ENCODE measurements at places on chromosomes 3 and 15. TPM values are rescaled to one million over a fixed set of nuclear protein-coding genes. Genes with fewer than 3 reads are reported as not detected.

DNA sequence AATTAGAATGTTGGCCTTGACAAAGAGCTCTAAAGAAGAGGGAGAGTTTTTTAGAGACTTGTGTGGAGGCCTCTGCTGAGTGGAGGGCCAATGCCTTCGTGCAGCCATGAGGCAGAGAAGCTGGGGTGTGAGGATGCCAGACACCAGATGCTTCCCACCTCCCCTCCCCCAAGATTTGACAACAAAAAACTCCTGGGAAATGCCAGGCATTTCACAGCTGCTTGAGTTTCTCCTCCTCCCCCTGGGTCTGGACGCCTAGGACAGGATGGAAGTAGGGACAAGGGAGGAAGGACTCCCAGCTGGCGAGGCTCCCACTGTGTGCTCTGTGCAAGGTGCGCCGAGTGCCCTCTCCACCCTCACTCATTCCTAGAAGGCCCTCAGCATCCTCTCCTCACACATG lies 20.1 kb downstream of the TGM4 start:
- DNase-seq, result no peak
- no peaks in the 10 kb centered on the region for H3K36me3 ChIP-seq
- H3K4me3 ChIP-seq, result no peak overlapping the region
- no peak overlapping the region for H3K27ac ChIP-seq
- H3K27me3 ChIP-seq, result peaks cover 8% of the 10 kb centered on the region
- H3K4me1 ChIP-seq, result peaks cover under 1% of the 10 kb centered on the region

- no peaks in the 10 kb centered on the region for H3K36me3 ChIP-seq
- H3K4me3 ChIP-seq, result no peak overlapping the region
- H3K27ac ChIP-seq, result no peak overlapping the region
- DNase-seq, result no peak
- H3K27me3 ChIP-seq, result peaks cover 10% of the 10 kb centered on the region
- no peaks in the 10 kb centered on the region for H3K4me1 ChIP-seq
Observed at GRCh38 chr3:127074900-127075360, 92.0 kb downstream of the PLXNA1 start.

- H3K4me3 ChIP-seq, result no peak overlapping the region
- no peak for DNase-seq
- no peaks in the 10 kb centered on the region for H3K27me3 ChIP-seq
Observed at GRCh38 chr3:36804295-36805055, 40.1 kb upstream of the DCLK3 start.

DNA sequence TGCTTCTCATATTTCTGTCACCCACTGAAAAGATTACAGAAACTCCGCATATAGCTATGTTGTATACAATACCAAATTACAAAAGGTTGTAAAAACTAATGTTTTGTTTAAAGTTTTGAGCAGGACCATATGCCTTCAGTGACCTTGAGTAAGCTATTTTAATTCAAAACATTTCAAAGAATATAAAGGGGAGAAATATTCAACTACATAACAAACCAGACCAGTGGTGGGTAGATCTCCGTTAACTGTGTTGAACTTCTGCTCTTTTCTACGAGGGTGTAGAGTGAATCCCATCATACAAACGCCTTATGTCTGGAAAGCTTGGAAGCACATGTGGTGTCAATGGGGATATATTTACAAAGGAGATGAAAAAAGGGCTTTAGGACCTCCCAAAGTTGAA lies 68.4 kb upstream of the NR2F2 start:
- DNase-seq, result no peak
- no peak overlapping the region for H3K4me3 ChIP-seq
- H3K36me3 ChIP-seq, result no peaks in the 10 kb centered on the region
- peaks cover 46% of the 10 kb centered on the region for H3K4me1 ChIP-seq
- no peaks in the 10 kb centered on the region for H3K27me3 ChIP-seq

DNA sequence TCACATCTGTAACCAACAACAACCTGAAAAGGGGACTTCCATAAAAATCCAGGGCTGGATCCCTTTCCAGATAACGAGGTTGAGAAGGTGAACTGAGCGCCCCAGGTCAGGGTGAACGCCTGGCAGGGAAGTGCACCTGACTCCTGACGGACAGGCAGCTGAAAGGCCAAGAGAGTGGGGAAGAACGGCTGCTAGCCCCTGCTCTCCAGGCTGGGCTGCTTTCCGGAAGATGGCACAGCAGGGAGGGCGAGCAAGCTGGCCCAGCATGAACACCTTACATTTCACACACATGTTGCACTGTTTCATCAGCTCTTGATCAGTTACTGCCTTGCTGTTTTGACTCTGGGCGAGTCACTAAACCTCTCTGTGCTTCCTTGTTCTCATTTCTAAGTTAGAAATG lies 127.2 kb upstream of the IQSEC1 start:
- H3K27me3 ChIP-seq, result peaks cover 42% of the 10 kb centered on the region
- no peaks in the 10 kb centered on the region for H3K36me3 ChIP-seq
- H3K27ac ChIP-seq, result no peak overlapping the region
- DNase-seq, result no peak
- no peak overlapping the region for H3K4me3 ChIP-seq

Gene TRIM42
- total RNA-seq, result not detected

DNA sequence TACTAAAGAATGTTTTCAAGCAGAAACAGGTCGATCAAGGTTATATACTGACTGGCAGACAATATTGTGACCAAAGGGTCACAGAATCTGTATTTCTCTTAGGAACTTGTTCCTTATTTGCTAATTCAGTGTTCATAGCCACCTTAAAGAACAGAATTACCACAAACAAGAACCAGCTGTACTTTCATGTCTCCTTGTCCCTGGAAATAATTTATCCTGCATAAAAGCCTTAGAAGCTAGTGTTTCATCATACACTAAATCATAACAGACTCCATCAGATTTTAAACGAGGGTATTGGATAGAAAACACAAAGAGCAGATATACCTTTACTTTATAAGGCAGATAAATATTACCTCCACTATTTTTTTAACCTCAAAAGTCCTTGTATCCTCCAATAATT lies 6.4 kb downstream of the DNAJC19 start:
- DNase-seq, result no peak
- H3K27ac ChIP-seq, result peak overlapping the region; percentile 90
- no peak overlapping the region for H3K4me3 ChIP-seq
- H3K27me3 ChIP-seq, result no peaks in the 10 kb centered on the region
- peaks cover 12% of the 10 kb centered on the region for H3K36me3 ChIP-seq

Gene CCR1
- 0.11 TPM for total RNA-seq

DNA sequence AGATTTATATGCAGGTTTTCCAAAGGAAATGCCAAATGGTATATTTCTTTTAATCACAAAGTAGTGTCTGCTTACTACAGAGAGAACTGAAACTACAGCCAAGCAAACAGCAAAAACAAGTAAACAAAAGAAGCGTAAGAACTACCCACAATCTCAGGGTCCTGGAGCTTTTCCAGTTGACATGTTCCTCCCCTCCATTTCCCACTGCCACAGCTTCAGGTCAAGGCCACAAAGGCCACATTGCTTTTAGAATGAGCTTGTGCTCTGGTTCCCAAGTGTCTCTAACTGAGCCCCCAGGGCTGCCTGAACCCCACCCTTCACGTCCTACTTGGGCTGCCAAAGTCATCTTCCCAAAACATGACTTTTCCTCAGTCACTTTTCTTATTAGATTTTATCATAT lies 24.1 kb downstream of the CTDSPL start:
- H3K27ac ChIP-seq, result no peak overlapping the region
- DNase-seq, result no peak
- no peaks in the 10 kb centered on the region for H3K27me3 ChIP-seq
- no peak overlapping the region for H3K4me3 ChIP-seq
- peaks cover 4% of the 10 kb centered on the region for H3K4me1 ChIP-seq

Gene GOLGA8O
- 0.31 TPM for total RNA-seq

- no peak overlapping the region for H3K4me3 ChIP-seq
- DNase-seq, result no peak
- peaks cover 64% of the 10 kb centered on the region for H3K27me3 ChIP-seq
- H3K4me1 ChIP-seq, result peaks cover 20% of the 10 kb centered on the region
- H3K27ac ChIP-seq, result no peak overlapping the region
Observed at GRCh38 chr15:69090197-69090948, 70.1 kb upstream of the GLCE start.

Gene CCR2
- not detected for total RNA-seq

- no peak overlapping the region for H3K27ac ChIP-seq
- no peaks in the 10 kb centered on the region for H3K27me3 ChIP-seq
- H3K4me1 ChIP-seq, result peaks cover 1% of the 10 kb centered on the region
- H3K36me3 ChIP-seq, result peaks cover 33% of the 10 kb centered on the region
- no peak overlapping the region for H3K4me3 ChIP-seq
Observed at GRCh38 chr3:123593381-123593780, 8.5 kb upstream of the HACD2 start.

DNA sequence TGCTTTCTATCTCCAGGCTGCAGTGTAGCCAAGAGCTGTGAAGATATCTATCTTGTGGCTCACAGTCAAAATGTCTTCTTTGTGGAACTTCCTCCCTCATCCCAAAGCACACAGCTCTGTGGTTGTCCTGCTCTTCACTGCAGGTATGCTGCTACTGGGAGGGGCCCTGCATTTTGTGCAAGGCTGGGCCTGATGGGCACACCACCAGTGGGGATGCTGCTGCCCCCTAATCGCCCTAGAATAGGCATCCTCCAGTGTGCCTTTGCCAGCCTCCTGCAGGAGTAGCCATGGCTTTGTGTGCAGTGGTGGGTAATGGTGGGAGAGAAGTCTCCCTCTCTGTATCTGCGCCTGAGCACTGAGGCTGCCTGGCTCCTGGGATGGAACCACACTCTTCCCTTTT lies 297.3 kb downstream of the DOCK3 start:
- H3K4me3 ChIP-seq, result no peak overlapping the region
- no peaks in the 10 kb centered on the region for H3K4me1 ChIP-seq
- peaks cover 2% of the 10 kb centered on the region for H3K36me3 ChIP-seq

DNA sequence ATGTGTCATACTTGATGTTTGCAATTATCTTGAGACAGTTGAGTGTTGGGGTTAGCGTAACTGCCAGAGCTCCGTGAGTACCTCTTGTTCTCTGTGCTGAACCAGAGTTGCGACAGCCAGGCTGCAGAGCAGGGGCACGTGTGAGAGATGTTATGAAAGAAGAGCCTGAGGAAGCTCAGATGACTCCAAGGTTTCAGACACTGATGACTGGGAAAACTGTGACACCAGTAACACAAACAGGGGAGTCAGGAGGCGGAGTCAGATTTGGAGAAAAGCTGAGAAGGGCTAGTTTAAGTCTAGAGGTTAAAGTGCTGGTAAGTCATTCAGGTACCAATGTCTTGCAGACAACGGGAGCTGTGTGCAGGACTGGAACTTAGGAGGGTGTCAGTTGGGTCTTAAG lies 45.0 kb downstream of the BLM start:
- no peaks in the 10 kb centered on the region for H3K4me1 ChIP-seq
- no peak overlapping the region for H3K27ac ChIP-seq
- H3K36me3 ChIP-seq, result peaks cover 4% of the 10 kb centered on the region
- no peak for DNase-seq
- H3K27me3 ChIP-seq, result no peaks in the 10 kb centered on the region
- H3K4me3 ChIP-seq, result no peak overlapping the region

Gene CCRL2
- not detected for total RNA-seq

Gene OXTR
- 3.1 TPM for total RNA-seq

DNA sequence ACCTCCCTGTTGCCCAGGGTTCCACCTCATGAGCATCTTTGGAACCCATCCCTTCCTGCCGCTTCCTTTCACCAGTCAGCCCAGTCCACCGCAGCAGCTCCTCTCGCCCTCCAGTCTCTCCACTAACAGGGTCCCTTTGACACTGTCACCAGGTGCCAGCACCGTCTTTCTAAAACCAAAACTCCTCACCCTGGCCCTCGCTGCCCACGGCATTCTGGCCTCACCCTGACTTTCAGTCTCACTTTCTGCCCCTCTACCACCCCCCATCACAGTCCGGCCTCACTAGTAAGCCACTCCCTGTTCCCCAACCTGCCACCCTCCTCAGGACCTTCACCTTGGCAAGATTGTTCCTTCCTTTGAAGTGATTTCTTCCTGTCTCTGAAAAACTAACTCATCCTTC lies 4.2 kb downstream of the PPCDC start:
- H3K27ac ChIP-seq, result no peak overlapping the region
- peaks cover 10% of the 10 kb centered on the region for H3K4me1 ChIP-seq
- no peaks in the 10 kb centered on the region for H3K27me3 ChIP-seq

DNA sequence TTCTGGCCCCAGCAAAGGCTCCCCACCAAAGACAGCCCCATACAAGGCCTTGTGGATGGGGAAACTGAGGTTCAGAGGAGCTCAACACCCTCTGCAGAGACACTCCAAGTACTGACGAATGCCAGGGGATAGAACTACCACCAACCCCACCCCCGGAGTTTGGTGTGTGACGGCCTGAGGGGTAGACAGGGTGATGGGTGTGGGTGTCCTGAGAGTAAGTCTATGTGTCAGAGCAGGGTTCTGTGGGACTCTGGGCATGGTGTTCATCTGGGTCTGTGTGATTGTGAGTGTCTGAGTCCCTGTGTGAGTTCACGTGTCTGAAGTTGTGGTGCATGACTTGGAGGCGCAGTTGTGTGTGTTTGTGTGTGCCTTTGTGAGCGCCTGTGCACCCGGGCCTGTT lies 7.4 kb downstream of the PTH1R start:
- no peak overlapping the region for H3K4me3 ChIP-seq
- no peak for DNase-seq
- no peaks in the 10 kb centered on the region for H3K36me3 ChIP-seq
- peaks cover 77% of the 10 kb centered on the region for H3K27me3 ChIP-seq
- H3K4me1 ChIP-seq, result peaks cover 5% of the 10 kb centered on the region
- no peak overlapping the region for H3K27ac ChIP-seq

DNA sequence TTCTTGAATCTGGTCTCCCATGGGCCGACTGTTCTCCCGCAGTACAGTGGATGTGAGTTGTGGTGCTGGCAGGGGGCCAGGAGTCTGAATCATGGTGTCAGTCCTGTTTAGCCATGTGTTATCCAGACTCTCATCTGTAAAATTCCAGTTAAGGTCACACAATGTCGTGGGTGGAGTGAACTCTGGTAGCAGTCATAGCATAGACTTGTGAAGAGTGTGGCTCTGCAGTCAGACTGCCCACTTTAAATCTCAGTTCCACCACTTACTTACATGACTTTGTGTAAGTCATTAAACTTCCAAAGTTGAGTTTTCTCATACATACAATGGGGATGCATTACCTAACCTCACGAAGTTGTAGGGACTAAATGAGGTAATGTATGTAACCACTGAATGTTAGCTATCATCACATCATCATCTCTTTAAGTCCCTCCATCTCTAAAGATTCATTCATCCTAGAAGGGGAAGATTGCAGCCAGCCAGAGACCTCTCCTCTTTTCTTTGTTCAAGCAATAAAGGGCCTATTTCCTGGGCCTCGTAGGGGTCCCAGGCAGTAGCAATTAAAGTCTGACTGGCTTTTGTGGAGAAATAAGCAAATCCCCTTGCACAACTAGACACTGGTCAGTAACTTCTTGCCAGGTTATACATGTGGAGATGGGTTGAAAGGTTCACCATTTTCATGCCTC lies 93.9 kb downstream of the PCCB start:
- DNase-seq, result no peak
- no peak overlapping the region for H3K4me3 ChIP-seq
- H3K27ac ChIP-seq, result peak overlapping the region; percentile 85

- H3K27ac ChIP-seq, result no peak overlapping the region
- no peaks in the 10 kb centered on the region for H3K36me3 ChIP-seq
- no peaks in the 10 kb centered on the region for H3K4me1 ChIP-seq
- no peaks in the 10 kb centered on the region for H3K27me3 ChIP-seq
Observed at GRCh38 chr3:118108769-118109168, 925.9 kb downstream of the IGSF11 start.

GRCh38 chr3:124455891-124456290 lies 274.4 kb upstream of the UMPS start:
- H3K4me3 ChIP-seq, result no peak overlapping the region
- H3K36me3 ChIP-seq, result peaks cover 9% of the 10 kb centered on the region
- no peak overlapping the region for H3K27ac ChIP-seq
- no peaks in the 10 kb centered on the region for H3K27me3 ChIP-seq
- H3K4me1 ChIP-seq, result no peaks in the 10 kb centered on the region
